ENCODE measurements at places on chromosomes 12 and 14.

GRCh38 chr12:55712700-55713415, 3.0 kb upstream of the BLOC1S1 start:
- DNase-seq, result peak; percentile 17

DNA sequence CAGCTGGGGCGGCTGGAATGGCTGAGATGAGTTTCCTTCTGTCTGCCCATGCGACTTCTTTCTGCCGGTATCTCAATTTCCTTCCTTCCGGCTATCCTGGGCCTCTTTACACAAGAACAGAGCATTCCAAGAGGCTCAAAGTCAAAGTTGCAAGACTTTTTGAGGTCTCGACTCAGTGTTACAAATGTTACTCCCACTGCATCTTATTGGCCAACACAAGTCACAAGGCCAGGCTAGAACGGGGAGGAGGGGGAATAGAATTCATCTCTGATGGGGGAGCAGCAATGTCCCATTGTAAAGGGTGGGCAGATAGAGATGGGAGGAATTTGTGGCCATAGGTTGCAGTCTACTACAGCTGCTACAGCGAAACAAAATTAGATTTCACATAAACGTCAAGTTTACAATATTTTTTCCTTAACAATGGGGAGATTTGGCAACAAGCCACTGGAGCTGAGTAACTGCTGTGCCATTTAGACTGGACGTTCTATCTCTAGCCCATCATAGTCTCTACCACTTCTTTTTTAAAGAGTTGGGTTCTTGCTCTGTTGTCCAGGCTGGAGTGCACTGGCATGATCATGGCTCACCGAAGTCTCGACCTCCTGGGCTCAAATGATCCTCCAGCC, 9.5 kb upstream of the NYNRIN start:
- no peak for DNase-seq

- DNase-seq, result no peak
These were observed 25.3 kb downstream of the HRK start for GRCh38 chr12:116855744-116856470.

DNA sequence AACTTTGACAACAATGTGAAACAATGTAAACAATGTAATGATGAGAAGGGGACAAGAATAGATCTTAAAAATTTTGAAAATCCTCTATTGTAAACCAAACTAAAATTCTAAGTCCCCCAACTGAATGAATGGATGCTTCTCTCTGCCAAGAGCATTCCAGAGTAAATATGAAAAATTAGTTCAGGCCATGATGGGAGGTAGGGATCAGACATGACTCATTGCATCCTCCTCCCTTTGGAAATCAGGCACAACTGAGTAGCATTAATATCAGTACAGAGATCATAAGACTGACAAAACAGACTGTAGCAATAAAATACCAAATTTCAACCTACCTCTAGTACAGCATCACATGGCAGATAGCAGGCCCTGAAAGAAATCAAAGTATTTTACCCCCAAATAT, 559.9 kb downstream of the C12orf50 start:
- DNase-seq, result no peak

GRCh38 chr14:60679566-60680258, 30.4 kb upstream of the SIX1 start:
- no peak for DNase-seq

- DNase-seq, result no peak
These were observed 417.5 kb downstream of the LRIG3 start for GRCh38 chr12:58502841-58503240.

DNA sequence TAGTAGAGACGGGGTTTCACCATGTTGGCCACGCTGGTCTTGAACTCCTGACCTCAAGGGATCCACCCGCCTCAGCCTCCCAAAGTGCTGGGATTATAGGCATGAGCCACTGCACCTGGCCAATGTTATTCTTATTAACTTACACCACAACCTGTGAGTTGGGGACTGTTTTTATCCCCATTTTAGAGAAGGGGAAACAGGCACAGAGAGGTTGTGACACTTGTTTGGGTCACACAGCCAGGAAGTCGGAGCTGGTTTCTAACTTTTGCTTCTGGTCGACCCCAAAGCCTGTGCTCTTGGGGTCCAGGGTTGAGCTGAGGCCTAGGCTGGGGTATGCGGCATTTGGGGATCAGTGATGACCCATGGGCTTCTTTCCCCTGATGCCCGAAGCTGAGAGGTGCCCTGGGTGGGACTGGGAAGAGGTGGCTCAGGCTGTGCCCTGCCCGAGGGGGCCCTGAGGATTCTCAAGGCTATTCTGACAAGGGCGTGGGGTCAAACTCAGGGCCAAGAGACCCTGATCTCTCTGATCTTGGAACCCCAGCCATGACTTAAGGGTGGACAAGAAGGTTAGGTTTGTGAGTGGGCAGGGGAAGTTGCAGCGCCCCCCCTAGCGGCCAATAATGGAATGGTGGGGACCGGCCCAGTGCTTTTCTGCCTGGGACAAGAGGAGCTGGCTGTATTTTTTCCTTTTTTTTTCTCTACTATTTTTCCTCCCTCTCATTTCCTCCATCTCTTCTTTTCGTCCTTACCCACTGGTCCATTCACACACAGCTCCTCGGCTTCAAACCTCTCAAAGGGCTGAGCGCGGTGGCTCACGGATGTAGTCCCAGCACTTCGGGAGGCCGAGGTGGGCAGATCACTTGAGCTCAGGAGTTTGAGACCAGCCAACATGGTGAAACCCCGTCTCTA, 3.0 kb downstream of the SDSL start:
- DNase-seq, result peak; percentile 73

DNA sequence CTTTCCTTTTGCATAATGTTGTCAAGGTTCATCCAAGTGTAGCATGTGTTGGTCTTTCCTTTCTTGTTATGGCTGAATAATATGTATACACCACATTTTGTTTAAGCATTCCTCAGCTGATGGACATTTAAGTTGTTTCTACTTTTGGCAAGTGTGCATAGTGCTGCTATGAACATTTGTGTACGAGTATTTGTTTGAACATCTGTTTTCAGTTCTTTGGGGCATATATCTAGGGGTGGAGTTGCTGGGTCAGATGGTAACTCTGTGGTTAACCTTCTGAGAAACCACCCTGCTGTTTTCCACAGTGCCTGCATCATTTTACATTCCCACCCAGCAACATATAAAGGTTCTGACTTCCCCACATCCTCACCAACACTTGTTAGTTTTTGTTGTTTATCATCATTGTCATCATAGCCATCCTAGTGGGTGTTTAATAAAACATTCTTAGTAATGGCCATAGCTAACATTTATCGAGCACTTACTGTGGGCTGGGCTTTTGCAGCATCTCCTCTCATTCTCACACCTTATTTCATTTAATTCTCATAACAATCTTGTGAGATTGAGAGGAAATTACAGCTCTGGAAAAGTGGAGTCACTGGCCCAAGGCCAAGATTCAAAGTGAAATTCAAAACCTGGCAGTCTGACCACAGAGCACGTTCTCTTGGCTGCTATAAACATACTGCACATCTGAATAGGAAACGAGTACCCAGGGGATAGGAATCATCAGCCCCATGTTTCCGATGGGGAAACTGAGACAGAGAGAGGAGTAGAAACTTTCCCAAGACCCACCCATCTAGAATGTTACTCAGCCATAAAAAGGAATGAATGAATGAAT, 193.6 kb downstream of the KSR2 start:
- no peak for DNase-seq

DNA sequence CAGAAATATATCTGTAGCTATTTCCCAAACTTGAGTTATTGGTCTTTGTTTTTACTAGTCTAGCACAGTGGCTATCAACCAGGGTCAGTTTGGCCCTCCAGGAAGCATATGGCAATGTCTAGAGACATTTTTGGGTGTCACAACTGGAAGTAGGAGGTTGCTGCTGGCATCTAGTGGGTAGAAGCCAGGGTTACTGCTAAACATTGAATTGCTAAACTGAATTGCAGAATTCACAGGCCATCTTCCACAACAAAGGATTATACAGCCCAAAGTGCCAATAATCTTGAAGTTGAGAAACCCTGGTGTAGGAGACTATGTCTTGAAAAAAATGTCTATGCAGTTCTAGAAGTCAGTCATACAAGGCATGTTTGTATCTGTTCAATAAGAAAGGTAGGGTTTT, 27.7 kb downstream of the ARHGAP5 start:
- DNase-seq, result no peak

GRCh38 chr12:30257618-30258017, 438.1 kb downstream of the IPO8 start:
- no peak for DNase-seq
